ENCODE measurements at places on chromosomes 3 and 15.

DNA sequence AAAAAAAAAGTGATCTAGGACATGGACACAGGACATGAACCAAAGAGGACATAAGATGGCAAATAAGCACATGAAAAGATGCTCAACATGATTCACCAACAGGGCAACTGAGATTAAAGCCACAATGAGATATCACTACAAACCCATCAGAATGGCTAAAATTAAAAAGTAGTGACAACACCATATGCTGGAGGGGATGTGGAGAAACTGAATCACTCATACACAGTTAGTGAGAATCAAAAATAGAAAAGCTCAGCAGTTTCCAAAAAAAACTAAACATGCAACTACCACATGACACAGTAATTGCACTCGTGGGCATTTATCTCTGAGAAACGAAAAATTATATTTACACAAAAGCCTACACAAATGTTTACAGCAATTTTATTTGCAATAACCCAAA is 27.9 kb upstream of the ACKR4 start:
- no peak for DNase-seq

GRCh38 chr3:75768303-75769017 is 16.9 kb downstream of the ZNF717 start:
- no peak for DNase-seq

GRCh38 chr3:72347819-72348319 is 500.4 kb downstream of the SHQ1 start:
- DNase-seq = peak; percentile 78

DNA sequence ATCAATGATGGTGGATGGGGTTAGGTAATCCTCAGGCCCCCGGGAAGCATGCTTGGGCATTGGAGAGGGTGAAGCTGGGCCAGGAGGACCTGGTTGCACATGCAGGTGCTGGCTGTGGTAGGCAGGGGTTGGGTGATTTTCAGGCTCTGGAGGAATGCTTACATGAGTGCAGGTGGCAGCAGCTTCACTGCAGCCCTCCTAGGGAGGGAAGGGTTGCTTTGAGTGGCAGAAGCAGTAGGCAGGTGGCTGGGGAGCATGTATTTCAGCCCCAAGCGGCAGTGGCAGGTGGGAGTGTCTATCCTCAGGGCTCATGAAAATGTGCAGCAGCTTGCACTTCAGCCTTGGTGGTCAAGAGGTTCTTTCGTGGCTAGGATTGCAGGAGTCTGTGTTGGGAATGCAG is 230.0 kb upstream of the CTNNB1 start:
- no peak for DNase-seq

- DNase-seq = no peak
Measured at GRCh38 chr15:32829436-32829835, 111.6 kb downstream of the GREM1 start.

DNA sequence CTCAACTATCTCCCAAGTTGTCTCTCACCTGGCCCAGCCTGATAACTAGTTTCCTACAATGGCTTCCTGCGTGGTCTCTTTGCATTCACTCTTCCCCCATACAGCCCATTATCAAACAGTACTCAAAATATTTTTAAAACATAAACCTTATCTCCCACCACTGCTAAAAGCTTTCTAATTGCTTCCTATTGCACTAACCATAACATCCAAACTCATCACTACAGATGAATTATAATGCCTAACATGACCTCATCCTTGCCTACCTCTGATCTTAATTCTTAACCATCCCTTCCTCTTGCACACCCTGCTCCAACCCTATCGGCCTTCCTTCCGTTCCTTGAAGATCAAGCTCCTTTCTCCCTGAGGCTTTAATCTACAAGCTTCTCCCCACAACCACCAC is 17.0 kb downstream of the ACAP2 start:
- no peak for DNase-seq

DNA sequence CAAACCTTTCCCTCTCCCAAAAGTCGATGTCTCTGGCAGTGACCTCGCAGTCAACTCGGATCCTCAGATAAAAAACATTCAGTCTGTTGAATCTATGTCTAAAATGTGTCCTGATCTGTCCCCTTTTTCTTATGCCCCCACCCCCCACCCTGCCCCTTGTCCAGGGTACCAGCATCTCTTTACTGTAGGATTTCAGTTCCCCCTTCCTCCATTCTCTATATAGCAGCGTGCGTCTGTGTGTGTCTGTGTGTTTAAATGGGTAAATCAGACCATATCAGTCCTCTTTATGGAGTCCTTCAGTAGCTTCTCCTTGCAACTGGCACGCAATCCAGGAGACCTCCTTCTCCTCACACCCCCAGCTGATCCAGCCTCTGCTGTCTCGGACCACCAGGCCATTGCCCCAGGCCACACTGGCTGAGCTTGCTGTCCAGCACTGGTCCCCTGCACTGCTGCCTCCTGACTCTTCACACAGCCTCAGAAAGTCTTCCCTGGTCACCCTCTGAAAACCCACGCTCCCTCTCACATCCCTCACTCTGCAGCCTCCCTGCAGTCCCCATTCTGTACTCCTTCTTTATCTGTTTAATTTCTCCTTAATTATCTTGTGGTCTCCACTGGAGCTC is 1.5 kb downstream of the LRRK1 start:
- no peak for DNase-seq

- DNase-seq = no peak
Measured at GRCh38 chr3:149342413-149343380, 9.3 kb upstream of the TM4SF18 start.

- DNase-seq = no peak
Measured at GRCh38 chr3:141979050-141979671, 102.7 kb downstream of the ATP1B3 start.

DNA sequence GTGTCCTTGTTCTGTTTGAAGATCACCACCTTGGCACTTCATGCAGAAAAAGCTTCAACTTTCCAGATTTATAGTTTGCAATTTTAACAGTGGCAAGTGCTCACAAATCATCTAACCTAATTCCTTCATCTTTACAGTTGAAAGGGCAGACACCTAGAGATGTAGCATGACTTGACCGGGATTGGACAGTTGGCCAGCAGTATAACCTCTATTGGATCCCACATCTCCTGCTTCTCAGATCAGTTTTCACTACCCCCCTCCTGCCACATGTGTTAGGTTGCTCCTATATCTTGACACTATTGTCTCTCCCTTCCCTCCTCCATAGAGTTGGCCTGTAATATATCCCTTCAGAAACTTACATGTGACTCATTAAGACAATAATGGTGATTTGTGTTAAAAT is 206.0 kb upstream of the SEMA6D start:
- DNase-seq = no peak

DNA sequence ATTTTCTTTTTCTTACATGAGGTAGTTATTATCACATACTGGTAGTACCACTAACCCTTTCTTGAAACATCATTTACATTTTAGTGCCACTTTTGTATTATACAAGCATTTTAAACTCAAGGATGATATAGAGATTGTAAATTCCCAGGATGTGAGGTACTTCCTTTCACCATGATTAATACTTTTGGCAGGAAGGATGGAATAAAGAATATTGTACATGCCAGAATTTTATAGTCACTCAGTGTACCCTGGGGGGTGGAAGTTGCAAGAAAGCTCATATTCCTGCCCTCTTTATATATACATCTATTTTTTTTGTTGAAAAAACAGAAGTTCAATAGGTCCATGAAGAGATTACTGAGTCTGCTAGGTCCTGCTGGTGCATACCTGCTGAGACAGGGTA is 141.0 kb upstream of the PLSCR5 start:
- no peak for DNase-seq

- no peak for DNase-seq
Measured at GRCh38 chr3:179189759-179190158, 41.6 kb downstream of the PIK3CA start.

DNA sequence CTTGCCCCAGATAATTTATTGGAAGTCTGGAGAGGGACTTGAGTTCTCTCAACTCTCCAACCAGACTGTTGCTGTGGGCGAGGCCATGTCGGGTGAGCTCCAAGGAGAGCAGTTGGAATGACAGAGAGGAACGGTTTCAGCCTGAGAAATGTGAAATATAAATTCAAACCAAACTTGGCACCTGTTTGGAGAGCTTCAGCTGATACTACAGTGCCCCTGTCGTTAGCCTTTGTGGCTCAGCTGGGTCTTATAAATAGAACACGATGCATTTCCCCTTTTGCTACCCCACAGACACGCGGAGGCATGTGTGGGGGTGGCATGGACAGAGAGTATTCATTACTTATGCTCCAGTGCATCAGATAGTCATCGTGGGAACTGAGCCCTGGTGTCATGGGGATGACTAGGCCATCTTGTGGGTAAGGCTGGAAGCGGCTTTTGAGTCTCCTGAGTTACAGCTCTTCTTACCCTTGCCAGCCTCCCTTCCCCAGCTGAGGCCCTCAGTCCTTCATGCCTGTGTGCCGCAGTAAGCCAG is 15.6 kb downstream of the SMAD3 start:
- DNase-seq = no peak

DNA sequence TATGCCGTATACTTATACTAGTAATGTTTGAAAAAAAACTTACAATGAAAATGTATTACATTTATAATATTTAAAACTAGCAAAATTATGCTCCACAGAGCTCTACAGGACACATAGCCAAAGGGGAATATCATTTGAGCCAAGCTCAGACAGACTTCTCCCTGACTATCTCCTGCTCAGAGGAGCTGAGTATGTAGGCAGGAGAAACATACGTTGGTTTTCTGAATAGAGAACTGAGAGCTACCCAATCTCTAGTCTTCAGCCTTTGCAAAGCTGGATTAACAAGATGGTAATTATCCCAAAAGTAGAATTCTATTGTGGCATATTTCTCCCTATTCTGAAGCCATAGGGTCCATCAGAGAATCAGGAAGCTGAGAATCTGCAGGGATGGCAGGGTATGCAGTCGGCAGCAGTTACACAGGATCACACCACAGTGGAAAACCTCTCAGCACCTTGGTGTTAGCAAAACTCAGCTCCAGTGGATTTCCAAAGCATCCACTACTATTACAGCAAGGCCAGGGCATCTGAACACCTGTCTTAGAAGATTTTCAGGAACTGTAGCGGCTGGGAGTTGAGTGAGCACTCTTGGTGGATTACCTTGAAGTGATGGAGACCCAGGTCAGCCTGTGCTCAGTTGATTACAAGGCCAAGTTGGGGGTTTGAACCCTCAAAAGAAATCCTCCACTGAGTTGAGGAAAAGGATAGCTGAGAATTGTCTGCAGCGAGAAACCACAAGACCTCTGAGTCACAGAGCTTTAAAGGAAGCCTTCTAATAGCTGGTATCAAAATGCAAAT is 30.1 kb downstream of the GPR15 start:
- no peak for DNase-seq

- DNase-seq = no peak
Measured at GRCh38 chr3:30933478-30934207, 39.2 kb upstream of the GADL1 start.

GRCh38 chr15:63195569-63196015 is 6.2 kb downstream of the RAB8B start:
- no peak for DNase-seq

DNA sequence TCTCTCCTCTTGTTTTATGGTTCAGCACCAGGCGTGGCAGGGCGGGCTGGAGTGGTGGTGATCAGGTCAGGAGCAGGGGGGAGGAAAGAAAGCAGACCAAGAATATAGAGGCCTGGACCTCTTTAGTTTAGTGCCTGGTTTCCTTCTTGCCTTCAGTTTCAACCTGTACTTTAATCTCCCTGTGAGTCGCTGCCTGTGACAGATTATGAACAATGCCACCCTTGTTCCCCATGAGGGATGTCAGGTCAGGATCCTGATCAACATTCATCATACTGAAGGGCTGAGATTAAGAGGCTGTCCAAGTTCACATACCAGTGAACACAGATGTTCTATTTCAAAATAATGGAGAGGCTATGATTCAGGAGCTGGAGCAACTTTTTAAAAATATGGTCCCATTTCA is 11.4 kb downstream of the ENTPD3 start:
- DNase-seq = no peak

GRCh38 chr3:23825802-23826201 is 20.0 kb downstream of the UBE2E1 start:
- DNase-seq = no peak

DNA sequence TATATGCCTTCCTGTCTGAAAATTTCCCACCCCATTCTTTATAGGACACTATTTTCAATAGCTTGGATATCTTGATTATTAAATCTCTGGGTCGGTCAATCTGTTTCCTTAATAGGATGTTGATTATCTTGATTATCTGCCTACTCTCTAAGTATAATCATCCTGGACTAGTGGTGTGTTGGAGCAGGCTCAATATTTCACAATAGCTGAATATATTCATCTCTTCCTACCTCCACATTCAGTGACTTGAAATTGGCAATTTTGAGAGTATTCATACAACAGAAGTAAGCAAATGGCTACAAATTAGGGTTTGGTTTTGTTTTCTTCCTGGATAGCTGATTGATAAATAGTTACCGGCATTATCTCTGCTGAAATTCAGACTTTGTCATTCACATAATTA is 1162.6 kb downstream of the ROBO1 start:
- DNase-seq = no peak

DNA sequence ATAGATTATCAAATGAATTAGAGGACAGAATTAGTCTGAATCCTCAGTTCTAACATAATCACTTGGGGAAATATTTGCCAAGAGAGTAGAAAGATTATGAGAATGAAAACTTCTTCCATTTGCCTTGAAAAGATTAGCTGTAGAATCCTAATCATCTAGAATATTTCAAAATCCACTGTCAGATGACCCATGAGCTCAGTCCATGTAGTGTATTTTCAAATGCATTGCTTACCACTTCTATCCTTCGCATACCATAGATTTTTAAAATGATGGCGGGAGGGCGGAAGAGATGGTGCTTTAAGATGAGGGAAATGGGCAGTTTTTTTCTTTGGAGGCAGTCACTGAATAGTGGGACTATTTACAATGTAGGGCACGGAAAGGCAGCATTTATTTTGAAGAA is 136.3 kb downstream of the SLCO3A1 start:
- no peak for DNase-seq

DNA sequence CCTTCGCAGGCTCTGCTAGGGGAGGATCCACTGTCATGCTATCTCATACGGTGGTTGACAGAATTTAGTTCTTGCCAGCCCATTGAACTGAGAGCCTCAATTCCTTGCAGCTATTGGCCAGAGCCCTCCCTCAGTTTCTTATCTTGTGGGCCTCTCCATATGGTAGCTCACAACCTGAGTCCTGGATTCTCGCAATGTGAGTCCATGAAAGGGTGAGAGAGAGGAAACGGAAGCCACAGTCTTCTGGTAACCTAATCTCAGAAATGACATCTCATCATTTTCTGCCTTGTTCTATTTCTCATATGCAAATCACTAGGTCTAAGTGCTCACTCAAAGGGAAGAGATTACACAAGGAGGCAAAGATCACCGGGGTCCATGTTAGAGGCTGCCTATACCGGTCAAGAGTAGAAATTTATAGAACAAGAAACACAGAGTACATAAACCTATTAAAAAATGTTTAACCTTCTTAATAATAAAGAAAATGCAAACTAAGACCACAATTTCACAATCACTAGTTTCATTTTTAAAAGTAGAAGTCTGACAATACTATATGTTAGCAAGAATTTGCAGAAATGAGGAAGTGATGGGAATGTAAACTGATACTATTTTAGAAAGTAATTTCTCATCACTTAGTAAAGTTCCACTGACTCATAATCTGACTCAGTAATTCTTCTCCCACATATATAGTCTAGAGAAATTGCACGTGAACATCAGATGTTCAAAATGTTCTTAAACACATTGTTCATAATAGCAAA is 378.4 kb upstream of the AGTR1 start:
- DNase-seq = no peak

- DNase-seq = no peak
Measured at GRCh38 chr3:118960876-118961450, 73.7 kb downstream of the IGSF11 start.

- DNase-seq = no peak
Measured at GRCh38 chr3:123285931-123286307, 84.2 kb downstream of the SEC22A start.

All from H9 (cell line).